Inflammatory macrophage treated with lipopolysaccharide for 1 hour (primary cell): ENCODE measurements at places on chromosomes 2 and 18.

DNA sequence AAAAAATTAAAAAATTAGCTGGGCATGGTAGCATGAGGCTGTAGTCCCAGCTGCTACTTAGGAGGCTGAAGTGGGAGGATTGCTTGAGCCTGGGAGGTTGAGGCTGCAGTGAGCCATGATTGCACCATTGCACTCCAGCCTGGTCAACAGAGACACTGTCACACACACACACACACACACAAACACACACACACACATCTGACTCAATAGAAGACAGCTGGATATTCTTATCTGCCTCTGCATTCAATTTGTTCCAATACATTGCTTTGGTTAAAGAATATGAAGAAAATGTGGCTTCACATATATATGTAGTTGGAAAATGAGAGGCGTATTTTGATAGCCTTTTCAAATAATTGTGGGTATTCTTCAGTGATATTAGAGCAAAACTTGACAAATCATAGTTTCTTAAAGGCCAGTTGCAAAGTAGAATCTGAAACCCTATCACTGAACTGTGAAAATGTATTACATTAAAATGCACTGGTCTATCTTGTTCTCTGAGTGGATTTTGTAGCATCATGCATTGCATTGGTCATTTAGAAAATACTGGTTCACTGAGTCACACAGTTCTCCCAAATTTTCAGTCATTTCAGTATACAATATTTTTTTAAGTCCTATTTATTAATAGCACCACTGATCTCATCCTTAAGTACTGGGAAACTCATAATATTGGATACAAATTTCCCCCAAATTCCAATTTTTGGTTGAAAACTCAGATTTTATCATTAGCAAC is 140.9 kb downstream of the MCFD2 start:
- DNase-seq: no peak

DNA sequence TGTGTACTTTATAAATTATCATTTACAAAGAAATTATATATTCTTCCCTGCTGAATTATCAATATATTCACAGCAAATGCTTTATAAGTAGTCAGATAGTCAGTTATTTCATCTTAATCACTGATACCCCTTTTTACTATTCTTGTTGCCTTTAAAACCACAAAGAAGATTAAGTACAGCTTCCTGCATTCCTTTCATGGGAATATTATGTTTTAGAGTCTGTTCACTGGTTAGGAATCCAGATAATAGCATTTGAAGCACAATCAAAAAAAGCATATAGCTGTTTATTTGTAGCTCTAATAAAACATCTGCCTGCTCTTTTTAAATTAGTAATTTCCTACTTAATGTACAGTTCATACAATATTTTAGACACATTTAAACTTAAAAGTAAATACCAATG is 508.9 kb downstream of the FBXO15 start:
- DNase-seq: no peak

- no peak for DNase-seq
Measured at GRCh38 chr2:67041051-67041450, 356.1 kb upstream of the ETAA1 start.

DNA sequence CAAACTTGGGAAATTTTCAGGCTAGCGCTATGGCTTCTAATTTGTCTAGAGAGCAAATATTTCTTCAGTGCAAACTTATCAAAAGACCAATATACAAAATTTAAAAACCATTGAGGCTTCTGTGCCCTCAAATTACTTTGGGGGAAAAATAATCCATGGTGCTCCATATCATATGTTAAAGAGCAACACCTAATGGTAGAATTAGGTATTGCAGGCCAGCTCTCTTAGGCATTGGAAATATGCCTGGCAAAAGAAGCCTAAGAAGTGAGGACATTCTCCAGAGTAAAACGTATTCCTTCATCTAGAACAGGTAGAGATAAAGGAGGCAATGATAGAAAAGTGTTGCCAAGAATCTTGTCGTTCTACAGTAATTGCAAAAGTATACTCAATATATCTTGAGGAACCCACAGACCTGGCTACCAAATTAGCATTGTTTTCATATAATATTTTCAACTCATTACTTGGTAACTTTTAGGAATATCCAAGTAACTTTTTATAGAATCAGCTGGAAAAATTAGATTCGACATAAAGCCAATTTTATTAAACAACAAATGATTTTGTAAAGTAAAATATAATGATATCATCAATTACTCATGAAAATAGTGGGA is 401.1 kb downstream of the BCL11A start:
- peak; percentile 33 for DNase-seq

- no peak for DNase-seq
Measured at GRCh38 chr2:241478166-241478565, 30.2 kb downstream of the STK25 start.

GRCh38 chr18:58209326-58209725 is 165.3 kb downstream of the NEDD4L start:
- DNase-seq: no peak

DNA sequence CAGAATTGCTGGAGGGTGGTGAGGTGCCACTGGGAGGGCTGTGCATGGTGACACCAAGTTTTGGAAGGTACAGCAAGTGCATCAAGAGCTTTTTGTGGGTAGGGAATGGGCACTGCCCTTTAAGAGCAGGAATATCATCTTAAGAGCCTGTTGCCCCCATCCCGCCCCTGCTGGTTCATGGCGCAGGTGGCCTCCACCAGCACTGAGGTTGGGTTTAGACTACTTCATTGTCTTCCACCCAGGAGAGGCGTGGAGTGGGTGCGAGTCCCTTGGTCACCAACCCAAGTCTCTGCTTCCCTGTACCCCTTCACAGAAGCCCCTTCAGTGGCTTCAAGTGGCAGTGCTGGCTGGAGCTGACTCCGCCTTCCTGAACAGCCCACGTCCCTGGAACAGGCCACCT is 7.8 kb downstream of the RNPEPL1 start:
- no peak for DNase-seq
